Esophagus muscularis mucosa (tissue), 4 donors: ENCODE measurements at places on chromosomes 2 and 18.

DNA sequence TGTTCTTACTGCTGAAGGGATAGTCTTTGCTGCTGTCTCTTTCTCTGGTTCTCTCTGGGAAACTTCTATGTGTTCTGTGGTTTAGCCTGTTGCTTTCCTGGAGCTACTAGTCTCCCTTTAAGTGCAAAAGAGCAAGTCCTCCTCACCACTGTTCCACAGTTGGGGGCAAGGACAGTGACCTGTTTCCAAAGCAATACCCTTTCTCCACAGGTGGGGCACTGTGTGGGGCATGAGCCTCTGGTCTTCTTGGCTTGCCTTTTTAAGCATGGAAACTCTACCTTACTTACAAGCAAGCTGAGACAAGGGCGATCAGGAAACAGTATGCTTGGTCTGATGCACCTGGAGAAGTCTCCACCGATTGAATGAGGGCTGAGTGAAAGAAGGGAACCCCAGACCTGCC, 156.7 kb downstream of the CPS1 start:
- no peak for DNase-seq

- no peak for DNase-seq
Measured at GRCh38 chr2:181189951-181190350, 209.5 kb downstream of the UBE2E3 start.

- DNase-seq = no peak
Measured at GRCh38 chr2:222813177-222813843, 47.5 kb upstream of the ACSL3 start.

DNA sequence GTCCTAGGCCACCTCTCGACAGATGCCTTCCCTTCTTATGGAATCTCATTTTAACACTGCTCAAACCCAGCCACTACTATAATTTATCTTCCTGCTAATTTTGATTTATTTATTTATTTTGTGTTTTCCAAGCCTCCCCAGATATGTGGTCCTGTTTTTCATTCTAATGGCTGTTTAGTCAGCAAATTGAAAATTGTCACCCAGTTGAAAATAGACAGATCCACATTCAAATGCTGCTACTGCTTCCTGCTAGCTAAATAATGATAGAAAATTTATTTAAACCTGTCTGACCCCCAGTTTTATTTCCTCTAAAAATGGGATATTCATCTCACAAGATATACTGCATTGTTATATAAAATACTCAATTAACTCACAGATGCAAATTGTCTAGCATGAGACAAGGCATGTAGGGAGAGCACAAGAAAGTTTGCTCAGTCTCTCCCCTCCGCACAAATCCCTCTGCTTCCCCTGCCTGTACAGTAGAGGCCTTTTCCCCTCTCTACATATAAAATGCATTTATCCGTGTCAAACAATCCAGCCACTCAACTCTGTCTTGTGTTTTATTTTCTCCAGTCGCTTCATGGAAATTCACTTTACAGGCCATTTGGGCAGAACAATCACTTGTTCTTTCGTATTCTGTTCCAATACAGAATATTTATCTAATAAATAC, 389.9 kb downstream of the SOX11 start:
- no peak for DNase-seq

GRCh38 chr18:64405161-64405560, 256.3 kb upstream of the LINC00305 start:
- no peak for DNase-seq

DNA sequence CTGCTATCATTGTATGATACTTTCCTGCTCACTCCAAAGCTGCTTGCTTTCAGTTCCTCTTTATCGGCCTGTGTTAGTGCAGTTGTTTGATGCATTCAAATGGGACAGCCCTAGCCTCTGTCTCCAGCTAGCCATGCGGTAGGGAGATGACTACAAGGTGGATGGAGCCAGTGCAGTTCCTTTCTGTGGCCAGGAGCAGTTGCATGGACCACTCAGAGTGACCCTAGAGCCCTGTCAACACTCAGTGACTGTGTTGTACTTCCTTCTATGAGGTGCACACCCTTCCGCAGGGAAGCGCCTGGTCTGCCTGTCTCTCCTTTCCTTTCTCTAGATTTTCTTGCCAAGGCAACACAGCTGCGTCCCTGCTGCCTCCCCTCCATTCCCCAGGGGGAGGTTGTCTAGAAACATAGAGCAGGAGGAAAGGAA, 33.8 kb downstream of the KCNS3 start:
- no peak for DNase-seq

DNA sequence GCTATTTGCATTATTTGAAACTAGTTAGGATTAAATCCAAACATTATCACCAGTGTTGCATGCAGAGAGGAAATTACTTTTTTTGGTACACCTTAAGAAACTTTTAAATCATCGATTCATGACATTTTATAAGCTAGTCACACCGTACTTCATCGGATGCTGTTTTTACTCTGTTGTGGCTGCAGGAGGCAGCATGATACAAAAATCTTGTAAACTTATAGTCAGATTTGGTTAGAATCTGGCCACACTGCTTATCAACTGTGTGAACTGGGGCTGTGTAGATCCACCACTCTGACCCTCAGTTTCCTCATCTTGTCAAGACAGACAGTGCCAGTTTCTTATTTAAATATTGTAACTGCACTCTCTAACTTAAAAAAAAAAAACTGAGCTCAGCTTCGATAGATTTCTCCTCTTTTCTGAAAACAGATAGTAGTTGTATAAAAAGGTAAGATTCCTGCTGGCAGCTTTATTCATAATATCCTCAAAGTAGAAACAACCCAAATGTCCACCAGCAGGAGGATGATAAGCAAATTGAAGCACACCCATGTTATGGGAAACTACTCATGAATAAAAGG, 77.8 kb downstream of the RAPGEF4 start:
- no peak for DNase-seq

DNA sequence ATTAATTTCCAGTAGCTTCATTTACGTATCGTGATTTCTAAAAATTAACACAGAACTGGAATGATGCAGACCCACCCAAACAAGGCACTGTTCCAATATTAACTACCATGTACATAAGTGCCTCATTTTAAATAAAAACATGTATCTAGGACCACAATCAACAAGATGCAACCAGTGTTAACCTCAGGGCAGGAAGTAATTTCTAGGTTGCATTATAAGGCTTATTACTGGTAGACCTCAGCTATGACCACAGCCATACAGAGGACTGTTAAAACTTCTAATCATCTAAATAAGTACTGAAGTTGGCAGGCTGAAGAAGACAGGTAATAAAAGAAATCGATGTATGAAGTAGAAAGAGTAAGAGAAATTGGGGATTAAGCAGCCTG, 262.9 kb downstream of the HDAC4 start:
- no peak for DNase-seq

DNA sequence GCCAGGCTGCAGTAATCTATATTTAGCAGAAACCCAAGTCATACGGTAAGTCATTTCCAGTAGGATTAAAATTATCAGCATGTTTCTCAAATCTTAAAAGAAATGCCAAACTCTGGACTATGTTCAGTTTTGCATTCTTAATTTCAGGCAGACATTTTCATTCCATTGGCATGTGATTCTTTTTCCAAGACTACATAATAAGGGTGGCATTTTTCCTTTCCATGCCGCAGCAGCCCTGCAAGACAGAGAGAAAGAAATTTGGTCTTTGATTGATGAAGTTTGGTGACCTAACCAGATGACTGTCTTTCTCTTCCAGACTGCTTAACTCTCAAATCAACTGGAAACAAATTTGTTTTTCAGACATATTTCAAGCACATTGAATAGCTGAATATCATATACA, 118.1 kb downstream of the FHOD3 start:
- no peak for DNase-seq

DNA sequence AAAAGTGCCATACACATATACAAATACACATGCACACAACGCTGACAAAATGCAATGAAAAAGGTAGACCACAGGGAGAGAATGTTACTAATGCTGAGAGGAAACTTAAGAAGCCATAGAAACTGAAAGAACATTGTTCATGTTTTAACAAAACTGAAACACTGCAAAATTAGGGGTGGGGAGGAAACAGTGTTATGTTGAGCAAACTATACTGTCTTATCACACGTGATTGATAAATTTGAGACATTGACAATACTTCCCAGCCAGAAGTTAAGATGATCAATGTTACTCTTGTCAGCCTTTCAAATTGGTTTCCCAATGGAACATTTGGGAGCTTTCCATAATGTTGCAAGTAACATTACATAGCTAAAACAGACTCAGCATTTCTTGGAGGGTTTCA, 165.5 kb downstream of the L3MBTL4 start:
- no peak for DNase-seq

DNA sequence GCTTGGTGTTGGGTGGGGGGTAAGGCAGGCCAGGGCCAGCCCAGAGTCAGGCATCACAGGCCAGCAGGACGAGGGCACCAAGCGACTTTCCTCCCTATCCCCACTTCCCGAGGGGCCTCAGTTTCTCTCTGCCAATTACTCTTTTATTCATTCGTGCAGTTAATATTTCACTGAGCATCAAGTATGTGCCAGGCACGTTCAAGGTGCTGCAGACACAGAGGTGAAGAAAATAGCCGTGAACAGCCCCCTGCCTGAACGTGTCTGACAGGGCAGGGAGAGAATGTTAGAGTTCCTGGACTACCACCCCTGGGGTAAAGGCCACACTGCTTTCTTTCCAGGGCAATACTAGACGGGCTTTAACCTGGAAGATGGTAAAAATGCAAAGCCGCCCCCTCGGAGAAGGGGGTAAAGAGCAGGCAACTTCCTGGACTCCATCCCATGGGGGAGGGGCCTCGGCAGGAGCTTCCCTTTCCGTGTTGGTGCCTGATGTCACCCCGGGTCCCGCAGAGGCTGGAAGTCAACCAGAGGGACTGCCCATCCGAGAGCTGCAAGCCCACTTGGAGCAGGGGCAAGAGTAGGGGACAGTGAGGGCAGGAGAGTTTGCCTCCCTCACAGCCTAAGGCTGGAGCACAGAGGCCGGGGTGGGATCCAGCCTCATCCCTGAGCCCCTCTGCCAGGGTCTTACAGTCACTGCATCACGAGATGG, 47.1 kb downstream of the CENPO start:
- DNase-seq = no peak

- no peak for DNase-seq
Measured at GRCh38 chr2:86022661-86023365, 82.9 kb downstream of the POLR1A start.

DNA sequence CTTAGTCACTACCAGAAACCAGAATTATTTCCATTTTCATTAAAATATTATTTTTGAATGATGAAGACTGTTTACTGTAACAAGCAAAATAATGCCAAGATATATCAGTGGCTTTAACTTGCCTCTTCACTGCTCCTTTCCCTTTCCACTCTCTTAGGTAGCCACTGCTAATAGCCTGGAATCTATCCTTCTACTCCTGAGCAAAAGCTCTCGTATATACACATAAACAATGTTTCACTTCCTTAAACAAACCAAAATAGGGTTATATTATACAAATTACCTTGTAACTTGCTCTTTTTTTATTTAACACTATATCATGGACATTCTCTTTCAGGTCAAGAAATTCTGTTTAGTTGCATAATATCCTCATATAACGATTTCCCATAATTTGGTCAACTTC, 20.8 kb downstream of the IMMT start:
- no peak for DNase-seq
